ENCODE measurements at places on chromosomes 6 and 20. TPM values are rescaled to one million over a fixed set of nuclear protein-coding genes. Genes with fewer than 3 reads are reported as not detected.

The LY86 gene
- total RNA-seq, result not detected

- no peak for DNase-seq
Observed at GRCh38 chr6:106637051-106637716, 7.8 kb downstream of the QRSL1 start.

- no peak for DNase-seq
Observed at GRCh38 chr6:69570106-69570505, 226.7 kb downstream of the LMBRD1 start.

DNA sequence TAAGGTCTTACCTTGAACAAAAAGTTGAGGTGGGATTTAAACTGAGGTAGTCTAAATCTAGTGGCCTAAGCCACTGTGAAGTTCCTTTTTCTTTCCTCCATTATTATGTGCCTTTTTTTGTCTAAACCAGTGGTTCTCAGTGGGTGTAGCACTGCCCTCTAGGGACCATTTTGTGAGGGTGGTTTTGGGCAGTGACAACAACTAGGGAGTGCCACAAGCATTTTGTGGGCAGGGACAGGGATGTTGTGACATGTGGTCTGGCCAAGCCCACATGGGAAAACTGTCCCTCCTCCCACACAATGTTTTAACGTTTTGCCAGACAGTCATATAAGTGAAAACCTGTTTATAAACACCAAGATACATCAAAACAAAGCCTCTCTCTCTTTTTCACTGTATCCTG lies 899.4 kb upstream of the FLRT3 start:
- peak; percentile 36 for DNase-seq

- no peak for DNase-seq
Observed at GRCh38 chr20:47654370-47654769, 130.9 kb downstream of the SULF2 start.

GRCh38 chr6:155177363-155177961 lies 86.4 kb upstream of the CLDN20 start:
- DNase-seq, result peak; percentile 91

The FOXA2 gene
- total RNA-seq, result 9.4 TPM

The RAET1L gene
- 1.5 TPM for total RNA-seq

DNA sequence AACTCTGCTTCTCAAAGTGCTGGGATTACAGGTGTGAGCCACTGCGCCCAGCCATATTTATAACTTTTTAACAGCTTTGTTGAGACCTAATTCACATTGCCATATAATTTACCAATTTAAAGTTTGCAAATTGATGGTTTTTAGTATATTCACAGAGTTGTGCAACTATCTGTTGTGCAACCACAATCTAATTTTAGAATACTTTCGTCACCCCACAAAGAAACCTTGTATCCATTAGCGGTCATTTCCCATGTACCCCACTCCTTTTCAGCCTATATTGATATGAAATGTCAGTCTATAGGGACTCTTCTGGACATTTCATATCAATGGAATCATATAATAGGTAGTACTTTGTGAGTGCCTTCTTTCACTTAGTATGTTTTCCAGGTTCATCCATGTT lies 55.8 kb downstream of the FOXO3 start:
- DNase-seq, result no peak

DNA sequence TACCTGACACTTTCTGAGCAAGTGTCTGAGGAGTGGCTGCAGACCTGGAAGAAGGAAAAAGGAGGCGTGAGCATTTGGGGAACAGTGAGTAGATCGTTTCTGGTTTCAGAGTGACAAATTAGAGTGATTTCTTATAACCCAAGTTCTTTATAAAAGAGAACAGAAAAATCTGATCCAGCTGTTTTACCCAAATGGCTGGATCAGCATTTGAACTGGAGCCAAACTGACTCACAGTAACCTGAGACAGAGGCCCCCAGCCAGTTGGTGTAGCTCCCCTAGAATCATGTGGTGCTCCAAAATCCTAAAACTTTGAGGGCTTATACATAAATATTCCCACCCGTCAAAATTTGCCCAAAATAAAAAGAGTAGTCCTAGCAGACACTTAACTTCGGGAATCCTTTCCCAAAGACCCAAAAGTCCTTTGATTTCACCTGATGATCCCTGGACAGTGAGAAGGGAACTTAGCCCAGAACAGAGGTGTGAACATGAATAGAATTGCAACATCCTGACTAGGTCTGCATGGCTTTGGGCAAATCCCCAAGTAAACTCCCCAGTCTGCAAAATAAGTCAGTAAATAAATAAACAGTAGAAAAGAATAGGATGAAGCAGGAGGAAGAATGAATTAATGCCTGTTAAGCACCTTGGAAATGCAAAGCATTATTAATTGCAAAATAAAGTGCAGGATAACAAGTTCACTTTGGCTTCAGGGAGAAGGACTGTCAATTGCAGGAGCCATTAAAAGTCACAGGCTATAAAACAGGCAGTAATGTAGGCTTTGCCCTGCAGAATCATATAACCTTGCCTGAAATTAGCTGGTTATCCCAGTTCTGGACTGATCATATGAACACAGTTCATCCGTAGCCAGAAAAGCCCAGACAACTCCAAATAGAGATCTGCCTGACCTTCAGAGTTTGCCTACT lies 262.0 kb upstream of the JARID2 start:
- no peak for DNase-seq

DNA sequence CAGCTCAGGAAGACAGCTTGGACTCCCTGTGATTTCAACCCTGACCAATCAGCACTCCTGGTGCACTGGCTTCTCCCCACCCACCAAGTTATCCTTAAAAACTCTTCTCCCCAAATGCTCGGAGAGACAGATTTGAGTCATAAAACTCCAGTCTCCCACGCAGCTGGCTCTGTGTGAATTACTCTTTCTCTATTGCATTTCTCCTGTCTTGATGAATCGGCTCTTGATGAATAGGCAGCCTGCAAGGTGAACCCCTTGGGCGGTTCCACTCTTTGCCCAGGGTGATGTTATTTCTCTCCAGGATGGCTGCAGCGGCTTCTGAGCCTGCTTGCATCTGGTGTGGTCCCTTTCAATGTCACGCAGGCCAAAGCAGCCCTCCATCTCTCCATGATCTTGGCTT lies 12.4 kb downstream of the SLC52A3 start:
- DNase-seq, result no peak

Data from HT-29 (cell line).